ENCODE measurements at places on chromosomes 3 and 15.

DNA sequence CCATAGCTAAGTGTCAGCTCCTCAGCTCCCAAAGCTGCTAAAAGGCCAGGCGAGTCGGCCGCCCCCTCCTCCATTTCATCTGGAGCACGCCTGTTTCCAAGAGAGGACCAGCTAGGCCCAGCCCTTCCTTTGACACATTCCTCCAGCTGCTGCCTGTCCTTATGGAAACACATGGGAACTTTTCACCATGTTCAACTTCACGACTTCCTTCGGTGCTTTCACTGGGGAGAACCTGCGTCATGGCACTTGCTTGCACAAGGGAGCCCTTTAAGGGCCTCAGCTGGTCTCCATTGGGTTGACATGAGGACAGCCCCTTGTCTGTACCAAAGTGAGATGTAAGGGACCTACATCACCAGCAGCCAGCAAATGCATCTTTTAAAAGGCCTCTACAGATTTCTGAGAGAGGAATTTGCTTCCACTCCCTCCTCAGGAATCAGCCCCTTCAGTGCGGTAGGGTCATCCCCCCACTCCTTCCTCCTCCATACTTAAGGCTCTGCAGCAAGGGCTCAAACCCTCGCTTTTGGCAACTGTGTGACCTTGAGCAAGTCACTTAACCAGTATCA lies 2.1 kb downstream of the MAGI1 start:
- no peak for DNase-seq

DNA sequence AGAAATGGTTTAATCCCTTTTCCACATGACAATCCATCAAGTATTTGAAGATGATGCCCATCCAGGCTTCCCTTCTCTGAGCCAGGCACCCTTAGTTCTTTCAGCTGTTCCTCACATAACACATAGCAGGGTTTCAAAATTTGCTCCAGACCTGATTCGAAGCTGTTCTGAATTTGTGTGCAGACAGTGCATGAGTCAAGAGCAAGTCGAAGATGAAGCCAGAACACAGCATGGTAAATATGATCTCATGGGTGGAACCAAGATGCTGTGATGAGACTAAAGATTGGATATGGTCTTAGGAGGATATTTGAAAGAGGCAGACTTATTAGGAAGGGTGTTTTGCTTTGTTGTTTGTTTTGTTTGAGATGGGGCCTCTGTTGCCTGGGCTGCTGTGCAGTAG lies 32.6 kb upstream of the PDE8A start:
- DNase-seq, result no peak

DNA sequence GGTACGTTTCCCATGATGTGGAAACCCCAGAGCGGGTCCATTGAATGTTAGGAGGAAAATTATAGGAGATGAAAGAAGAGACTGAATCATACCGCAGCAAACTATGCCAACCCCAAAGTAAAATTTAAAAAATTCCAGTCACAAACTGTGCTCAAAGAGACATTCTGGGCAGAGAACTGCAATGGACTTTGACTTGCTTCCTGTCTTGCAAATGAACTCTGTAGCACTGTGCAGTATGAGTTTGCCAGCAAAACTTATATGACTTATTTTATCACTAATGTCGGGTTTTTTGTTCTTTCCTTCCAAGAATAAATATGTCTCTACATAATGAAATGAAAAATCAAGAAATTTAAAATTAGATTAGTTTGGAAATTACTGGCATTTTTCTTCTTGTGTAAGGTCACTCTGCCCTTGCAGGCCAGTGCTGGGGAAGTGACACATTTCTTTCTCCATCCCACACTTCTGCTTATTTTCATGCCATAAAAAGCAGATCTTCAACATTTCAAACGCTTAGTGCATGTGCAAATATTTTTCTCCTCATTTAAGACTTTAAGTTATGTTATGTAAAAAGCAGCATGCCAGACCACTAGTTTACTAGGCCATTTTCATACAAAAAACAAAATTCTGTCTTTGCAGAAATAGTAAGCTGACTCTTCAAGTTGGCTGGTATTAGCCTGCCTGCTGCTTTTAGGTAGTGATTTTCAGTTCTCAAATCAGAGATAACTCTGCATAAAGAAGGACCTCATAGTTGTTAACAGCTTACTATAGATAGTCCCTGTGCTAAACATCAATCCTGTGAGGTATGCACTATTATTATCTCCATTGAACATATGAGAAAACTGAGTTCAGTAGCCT lies 32.2 kb upstream of the SSR3 start:
- DNase-seq, result no peak

DNA sequence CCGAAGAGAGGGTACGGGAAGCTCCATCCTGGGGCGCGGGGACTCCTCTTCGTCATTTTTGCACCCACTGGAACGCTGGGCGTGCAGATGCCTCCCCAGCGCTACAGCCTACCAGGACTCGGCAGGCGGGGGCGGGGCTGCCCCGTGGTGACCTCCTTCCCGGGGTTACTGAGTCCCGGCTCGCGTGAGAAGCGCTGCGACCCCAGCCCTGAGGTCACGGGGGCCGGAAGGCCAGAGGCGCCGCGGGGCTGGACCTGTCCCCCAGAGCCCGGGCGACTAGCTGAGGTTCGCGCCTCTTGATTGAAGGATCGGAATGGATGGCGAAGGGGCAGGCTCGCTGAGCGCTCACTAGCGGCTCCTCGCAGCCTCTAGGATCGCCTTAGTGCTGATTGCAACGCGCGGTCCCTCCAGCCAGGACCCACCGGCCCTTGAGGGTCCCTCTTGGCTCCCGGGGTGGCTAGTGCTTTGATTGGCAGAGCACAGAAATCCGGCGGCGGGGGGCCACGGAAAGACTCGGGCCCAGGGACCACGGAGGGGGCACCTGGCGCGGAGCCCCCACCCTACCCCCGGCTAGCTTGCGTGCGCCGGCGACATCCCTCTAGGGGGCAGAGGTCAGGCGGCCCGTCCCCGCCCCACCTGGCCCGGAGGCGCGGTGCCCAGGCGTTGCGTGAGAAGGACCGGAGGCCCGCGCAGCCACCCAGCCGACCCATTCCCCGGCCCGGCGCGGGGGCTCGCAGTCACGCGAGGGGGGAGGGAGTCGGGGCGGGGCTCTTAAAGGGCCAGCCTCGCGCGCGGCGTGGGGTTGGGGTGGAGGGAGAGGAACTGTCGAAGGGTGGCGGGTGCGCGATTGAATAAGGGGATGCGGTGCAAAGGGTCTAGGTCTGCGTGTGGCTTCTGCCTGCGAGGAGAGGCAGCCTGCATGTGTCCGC lies 781 bp upstream of the CYP1A1 start:
- DNase-seq, result no peak

- DNase-seq, result no peak
Observed at GRCh38 chr3:52229656-52230055, 4.2 kb upstream of the TLR9 start.

- no peak for DNase-seq
Observed at GRCh38 chr3:144272680-144273079, 301.1 kb downstream of the DIPK2A start.

GRCh38 chr3:12990781-12991480 lies 82.3 kb downstream of the IQSEC1 start:
- DNase-seq, result no peak

DNA sequence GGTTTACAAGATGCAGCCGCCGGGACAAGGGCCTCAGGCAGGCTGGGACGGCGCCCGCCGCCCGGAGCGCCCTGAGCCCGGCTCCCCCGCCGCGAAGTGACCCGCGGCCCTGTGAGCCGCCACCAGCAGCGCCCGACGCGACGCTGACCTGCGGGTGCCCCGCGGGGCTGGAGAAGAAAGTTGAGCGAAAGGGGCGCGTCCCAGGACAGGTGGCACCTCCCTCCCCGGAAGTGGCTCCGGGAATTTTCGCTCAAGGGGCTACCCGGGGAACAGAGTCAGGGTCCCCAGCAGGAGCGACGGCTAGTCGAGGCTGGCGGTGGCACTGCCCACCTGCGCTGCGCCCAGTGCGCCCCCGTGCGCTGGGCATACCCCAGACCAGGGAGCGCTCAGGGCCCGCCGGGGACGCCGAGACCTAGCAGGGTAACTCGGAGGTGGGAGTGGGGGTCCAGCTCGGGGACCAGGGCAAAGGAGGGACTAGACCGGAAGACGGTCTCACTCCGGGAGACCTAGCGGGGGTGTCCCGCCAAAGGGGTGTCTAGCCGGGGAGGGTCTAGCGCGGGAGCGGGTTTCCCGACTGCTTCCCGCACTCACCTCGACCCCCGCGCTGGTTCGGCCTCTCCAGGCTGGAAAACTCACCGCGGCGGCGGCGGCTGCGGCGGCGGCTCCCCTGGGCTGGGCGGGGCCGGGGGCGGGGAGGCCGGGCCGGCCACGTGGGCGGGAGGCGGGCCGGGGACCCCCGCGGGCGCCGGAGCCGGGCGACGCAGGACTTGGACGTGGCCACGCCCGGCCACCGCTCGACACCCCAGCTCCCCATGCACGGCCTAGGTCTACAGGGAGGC lies 18.4 kb downstream of the SPATA12 start:
- DNase-seq, result no peak

- no peak for DNase-seq
Observed at GRCh38 chr3:4674216-4674615, 181.1 kb downstream of the ITPR1 start.

DNA sequence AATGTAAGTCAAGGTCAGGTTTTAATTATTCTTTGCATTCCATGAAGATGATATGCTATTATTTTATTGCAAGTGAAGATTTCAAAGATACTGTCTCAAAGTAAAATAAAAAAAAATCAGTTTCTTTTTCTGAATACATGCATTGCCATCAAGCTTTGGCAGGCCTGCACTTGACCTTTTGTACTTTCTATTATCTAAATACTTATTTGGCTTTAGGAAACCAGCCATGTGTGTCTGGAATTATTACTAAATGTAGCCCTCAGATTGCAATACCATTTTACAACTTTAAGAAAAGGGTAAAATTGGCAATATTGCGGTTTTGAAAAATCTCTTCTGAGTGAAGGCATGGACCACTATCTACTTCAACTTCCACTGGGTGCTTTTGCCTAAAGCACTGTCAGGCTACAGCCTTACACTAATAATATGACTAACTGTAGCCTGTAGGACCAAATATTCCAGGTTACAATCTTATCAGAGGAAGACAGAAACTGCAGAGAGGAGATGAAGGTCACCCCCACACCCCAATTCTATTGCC lies 349.4 kb upstream of the DCBLD2 start:
- no peak for DNase-seq

DNA sequence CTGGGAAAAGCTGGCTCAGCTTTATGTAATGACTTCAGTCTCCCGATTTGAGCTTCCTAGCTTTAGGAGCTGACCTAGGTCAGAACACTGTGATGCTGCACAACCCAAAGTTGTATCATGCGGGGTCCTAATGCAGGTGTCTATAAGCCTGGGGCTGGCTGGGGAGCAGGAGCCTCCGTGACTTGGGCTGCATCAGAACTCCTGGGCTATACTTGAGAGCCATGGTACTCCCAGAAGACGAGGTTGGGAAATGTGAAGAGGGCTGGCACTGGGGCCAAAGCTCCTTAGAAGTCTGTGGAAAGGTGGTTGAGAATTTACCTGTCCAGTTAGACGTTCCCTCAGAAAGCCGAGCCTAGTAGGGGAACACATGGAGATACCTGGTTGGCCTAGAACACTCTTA lies 57.0 kb downstream of the BSN start:
- DNase-seq, result no peak

GRCh38 chr3:20515834-20516233 lies 329.8 kb upstream of the SGO1 start:
- DNase-seq, result no peak

- DNase-seq, result no peak
Observed at GRCh38 chr3:128895843-128896697, 16.6 kb downstream of the ACAD9 start.

DNA sequence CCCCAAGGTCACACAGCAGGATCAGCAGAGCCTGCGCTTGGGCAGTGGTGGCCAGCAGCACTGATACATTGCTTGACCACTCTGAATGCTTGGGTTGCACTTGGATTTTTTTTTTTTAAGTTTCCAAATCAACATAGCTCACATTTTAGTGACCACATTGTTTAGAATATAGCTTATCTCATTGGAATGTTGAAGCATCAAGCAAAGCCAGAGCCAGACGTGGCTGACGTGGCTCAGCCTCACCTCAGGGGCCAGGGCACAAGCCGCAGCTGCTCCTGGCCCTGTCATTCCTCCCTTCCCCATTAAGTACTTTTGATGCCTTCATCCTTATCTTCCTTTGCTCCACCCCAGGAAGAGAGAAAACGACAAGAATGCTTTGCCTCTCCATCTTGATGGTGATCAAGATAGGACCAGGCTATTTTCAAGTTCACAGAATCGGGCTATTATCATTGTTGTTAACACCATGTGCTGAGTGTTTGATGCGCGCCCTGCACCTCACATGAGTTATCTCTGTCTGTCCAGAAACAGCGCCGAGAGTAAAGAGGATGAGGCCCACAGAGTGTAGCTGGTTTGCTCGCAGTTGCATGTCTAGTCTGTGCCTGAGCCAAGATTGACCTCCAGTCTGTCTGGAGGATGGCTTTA lies 75.8 kb downstream of the AAGAB start:
- no peak for DNase-seq

DNA sequence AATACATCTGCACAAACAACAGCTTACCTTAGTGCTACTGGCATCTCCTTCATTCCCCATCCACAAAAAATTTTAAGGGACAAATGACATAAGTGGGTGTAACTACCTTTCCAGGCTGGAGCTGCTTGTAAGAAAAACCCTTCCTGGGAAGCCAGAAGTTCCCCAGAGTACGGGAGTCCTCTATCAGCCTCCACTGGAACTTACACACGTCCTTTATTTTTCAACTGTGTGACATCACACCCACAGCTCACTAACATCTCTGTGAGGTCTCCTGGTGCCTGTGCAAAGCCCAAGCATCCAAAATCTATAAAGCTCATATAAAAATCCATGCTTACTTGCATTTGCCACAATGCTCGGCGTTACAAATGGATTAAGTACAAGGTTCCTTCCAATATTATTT lies 27.6 kb downstream of the LRIG1 start:
- no peak for DNase-seq

GRCh38 chr3:61605589-61606175 lies 44.3 kb downstream of the PTPRG start:
- DNase-seq, result no peak

DNA sequence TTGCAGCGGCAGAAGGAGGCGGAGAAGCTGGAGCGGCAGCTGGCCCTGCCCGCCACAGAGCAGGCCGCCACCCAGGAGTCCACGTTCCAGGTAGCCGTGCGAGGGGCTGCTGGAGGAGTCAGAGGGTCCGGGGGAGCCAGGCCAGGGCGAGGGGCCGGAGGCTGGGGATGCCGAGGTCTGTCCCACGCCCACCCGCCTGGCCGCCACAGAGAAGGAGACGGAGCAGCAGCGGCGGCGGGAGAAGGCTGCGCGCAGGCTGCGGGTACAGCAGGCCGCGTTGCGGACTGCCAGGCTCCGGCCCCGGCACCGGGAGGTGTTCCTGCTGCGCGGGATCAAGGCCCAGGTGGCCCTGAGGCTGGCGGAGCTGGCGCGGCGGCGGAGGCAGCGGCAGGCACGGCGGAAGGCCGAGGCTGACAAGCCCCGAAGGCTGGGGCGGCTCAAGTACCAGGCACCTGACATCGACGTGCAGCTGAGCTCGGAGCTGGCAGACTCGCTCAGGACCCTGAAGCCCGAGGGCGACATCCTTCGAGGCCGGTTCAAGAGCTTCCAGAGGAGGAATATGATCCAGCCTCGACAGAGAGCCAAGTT lies 625.0 kb downstream of the MCTP2 start:
- no peak for DNase-seq

DNA sequence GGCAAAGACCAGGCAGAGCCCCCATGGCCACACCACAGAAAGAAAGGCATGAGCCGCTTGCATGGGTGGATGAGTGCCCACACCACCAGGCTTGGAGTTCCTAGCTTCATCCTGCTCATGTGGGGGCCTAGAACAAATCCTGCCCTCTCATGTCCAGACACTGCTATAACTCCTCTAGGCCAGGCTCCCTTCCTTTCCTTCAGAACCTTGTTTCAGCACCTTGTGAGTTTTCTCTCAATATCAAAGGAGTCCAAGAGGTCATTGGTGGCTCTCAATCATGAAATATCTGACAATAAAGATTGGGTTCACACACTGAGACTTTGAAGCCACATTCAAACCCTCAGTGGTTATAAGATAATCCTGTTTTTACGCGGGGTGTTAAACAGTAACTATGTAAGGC lies 12.7 kb downstream of the SLC6A20 start:
- DNase-seq, result no peak
